ENCODE measurements at places on chromosomes 6 and 20.

DNA sequence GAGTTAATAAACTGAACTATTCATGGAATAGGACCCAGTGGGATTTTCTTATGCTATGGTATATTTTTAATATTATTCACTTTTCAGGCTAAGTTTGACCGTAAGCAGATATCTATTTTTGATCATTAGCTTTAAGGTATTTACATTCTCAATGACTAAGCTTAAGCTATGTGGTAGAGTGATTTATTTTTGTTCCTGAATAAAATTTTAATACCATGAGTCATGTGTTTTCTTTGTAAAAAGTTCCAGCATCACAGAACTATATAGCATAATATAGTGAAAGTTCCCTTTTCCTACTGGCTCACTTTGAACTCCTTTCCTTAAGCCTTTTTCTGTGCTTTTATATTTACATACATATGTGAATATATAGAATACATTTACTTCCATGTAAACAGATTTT, 75.8 kb downstream of the BCKDHB start:
- no peak for DNase-seq

GRCh38 chr6:72787391-72788031, 165.6 kb downstream of the KCNQ5 start:
- peak; percentile 91 for DNase-seq

DNA sequence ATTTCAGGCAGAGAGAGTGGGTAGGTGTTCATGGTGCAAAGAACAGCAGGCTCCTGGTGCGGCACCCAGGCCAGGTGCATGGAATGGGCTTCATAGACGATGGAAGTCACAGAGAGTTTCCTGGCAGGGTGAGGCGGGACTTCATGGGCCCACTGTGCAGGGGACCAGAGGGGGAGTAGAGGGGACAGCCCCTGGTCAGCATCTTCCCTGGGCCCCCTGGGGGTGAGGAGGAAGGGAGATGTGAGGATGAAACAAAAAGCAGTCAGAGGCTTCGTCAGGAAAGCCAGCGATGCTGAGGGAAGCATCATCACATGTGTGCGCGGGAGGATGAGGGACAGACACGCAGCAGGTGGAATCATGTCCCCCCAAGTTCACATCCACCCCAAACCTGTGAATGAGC, 2.4 kb upstream of the THBS2 start:
- DNase-seq = no peak

GRCh38 chr6:80223743-80224212, 117.3 kb downstream of the BCKDHB start:
- DNase-seq = no peak

- DNase-seq = no peak
These were observed 192.2 kb upstream of the SYNDIG1 start for GRCh38 chr20:24277196-24277595.

GRCh38 chr6:108989700-108990099, 104.9 kb downstream of the SESN1 start:
- DNase-seq = no peak

GRCh38 chr20:57991211-57991881, 237.1 kb downstream of the ANKRD60 start:
- DNase-seq = peak; percentile 93

- no peak for DNase-seq
These were observed 19.6 kb upstream of the KIF25 start for GRCh38 chr6:167977717-167978467.

- DNase-seq = no peak
These were observed 27.0 kb upstream of the TRAF3IP2 start for GRCh38 chr6:111632468-111633247.

DNA sequence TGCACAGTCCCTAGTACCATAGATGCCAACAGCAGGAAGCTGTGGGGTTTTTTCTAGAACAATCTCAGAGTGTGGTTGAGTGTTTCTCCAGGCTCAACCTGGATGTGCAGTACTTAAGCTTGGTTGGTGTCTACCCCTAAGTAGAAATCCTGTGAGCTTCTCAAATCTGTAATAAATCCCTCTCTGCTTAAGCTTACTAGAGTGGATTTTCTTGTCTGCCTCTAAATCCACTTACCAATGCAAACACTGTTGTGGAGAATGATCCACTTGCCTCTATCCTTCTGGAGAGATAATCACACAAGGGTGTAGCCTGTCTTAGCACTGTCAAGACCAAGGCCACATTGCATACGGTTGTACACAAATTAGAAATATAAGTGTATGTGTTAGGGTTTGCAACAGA, 43.3 kb upstream of the CLIC5 start:
- no peak for DNase-seq

DNA sequence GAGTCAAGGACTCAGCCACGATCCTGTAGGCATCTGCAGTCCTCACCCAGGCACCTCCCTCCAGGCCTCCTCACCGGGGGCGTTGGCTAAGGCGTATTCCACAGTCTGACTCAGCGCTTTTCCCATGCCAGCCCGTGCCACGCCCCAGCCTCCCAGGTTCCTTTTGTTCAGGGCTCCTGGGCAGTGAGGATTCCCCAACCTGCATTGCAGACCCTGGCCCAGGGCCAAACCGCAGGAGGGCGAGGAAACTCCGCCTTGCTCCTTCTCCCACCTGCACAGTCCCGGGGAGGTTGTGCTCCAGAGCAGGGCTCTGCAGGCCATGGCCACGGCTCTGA, 202.8 kb upstream of the CST7 start:
- DNase-seq = no peak

DNA sequence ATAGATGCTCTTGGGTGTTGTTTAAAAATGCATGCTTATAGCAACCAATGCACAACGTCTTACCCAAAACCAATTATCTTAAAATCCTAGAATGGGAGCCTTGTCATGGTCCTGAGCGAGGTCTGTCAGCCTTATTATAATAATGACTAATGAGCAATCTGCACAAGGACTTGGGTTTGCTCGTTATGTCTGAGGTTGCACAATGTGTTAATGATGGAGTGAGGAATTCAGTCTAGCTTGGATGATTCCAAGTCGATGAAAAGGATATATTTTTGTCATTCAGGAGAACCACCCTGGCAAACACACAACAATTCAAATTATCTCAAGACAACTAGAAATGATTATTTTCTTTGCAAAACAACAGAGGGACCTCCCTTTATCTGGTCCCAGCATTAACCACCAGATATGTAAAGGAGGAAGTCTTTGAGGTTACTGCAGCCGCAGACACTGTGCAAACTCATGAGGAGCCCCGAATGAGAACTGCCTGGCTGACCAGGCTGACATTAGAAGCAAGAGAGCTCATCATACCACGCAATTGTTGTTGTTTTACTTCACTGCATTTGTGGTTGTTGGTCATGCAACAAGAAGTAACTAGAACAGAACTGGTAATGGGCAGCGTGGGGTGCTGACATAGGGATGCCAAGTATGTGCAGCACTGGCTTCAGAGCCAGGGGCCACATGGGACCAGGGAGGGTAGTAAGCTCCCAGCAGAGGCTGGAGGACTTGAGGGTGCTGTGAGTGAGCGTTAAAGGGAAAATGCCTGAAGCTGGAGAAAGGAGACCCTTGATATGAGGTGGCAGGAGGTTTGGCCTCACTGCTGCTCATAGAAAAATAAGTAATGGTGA, 488.3 kb downstream of the CDH26 start:
- DNase-seq = no peak

- DNase-seq = no peak
These were observed 91.3 kb downstream of the RPP40 start for GRCh38 chr6:4912559-4912958.

DNA sequence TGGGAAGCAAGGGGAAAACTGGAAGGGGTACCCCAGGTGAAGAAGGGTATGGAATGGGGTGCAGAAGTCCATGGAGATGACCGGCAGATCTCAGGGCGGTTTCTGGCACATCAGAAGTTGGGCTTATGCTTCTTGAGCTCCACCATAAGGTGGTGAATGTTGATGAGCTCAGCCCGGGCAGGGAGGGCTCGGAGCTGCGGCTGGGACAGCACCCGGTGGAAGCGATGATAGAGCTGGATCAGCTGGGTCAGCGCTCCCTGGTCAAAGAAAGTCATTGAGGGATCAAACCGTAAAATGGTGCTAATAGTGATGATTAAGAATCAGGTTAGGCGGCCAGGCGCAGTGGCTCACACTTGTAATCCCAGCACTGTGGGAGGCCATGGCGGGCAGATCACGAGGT, 20.9 kb downstream of the VPS52 start:
- DNase-seq = no peak

DNA sequence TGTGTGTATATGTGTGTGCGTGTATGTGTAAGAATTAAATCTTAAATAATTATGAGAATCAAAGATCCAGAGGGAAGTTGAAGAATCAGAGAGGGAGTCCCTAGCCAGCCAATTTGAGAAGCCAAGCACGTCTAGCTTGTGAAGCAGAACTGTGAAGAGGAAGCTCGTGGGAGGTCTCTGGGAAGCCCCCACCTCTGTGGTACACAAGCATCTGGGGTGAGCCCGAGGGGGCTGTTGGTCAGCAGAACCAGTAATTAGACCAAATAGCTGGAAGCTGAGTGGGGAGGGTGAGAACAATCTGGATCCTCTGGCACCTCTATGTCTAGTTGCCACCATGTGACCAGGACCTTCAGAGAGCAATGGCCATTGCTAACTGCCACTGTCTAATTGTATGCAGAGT, 310.0 kb upstream of the PRND start:
- no peak for DNase-seq

- peak; percentile 77 for DNase-seq
These were observed 20.4 kb upstream of the FRMD1 start for GRCh38 chr6:168099201-168100010.

GRCh38 chr6:108119769-108120141, 45.2 kb upstream of the OSTM1 start:
- DNase-seq = peak; percentile 54

DNA sequence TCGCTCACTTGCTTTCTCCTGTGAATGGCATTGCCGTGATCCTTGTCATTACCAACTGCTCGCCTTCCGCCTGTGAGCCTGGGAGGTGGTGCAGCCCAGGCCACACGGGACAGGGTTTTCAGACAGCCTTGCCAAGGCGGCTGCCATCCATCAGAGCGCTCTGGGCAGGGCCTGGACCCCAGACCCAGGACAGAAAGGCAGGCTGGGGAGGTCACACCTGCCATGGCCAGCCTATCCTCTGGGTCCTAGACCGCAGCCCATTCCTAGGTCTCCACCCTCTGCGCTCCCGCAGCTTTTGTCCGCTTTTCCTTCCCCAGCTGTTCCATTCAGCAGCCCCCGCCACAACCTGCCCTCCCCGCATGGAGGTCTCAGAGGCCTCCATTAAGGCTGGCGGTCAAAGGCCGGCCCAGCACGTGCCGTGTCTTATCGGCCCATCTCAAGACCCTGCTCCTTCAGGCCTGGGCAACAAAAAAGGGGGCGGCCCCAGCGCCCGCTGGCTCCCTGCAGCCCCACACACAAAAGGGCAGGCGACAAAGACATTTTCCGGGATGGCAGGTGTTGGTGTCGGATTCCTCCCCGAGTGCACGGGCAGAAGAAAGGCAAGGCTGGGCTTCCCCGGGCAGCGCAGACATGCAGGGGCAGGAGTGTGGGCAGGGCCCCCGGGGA, 28.1 kb downstream of the INSM1 start:
- no peak for DNase-seq

DNA sequence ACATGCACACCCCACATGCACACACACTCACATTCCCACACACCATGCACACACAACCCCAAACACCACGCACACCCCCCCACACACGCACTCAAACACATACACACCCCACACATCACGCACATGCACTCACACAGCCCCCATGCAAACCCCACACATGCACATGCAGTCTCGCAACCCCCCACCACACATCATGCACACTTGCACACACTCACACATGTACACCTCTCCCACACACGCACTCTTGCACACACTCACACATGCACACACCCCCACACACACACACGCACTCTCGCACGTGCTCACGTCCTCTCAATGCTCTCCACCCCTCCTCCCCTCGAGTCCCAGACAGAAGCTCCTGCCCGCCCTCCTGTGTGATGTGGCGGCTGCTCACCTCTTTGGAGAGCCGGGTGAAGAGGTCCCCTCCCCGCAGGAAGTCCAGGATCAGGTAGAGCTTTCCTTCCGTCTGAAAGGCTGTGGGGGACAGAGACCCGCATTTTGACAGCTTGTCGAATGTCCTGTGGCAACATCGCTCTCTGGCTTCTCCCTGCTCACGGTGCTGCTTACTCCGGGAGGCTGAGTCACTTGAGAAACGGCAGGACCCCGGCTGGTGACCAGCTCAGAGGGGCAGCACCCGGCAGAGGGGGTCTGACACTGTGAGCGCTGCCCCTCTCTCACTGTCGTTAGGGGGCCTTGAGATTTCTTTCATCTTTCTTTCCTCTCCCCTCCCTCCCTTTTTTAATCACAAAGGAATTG, 78.5 kb downstream of the RAMACL start:
- no peak for DNase-seq

GRCh38 chr20:6746901-6747609, 20.4 kb upstream of the BMP2 start:
- no peak for DNase-seq
